Sigmoid colon (tissue), 7 donors: ENCODE measurements at places on chromosomes 1 and 21. TPM values are rescaled to one million over a fixed set of nuclear protein-coding genes. Genes with fewer than 3 reads are reported as not detected.

GRCh38 chr1:214548988-214549387 is 2.4 kb downstream of the PTPN14 start:
- DNase-seq = peak; percentile 72
- no peaks in the 10 kb centered on the region for H3K27me3 ChIP-seq
- H3K27ac ChIP-seq = peak overlapping the region; percentile 99
- no peak overlapping the region for H3K4me3 ChIP-seq
- peaks cover 41% of the 10 kb centered on the region for H3K4me1 ChIP-seq
- no peaks in the 10 kb centered on the region for H3K36me3 ChIP-seq

DNA sequence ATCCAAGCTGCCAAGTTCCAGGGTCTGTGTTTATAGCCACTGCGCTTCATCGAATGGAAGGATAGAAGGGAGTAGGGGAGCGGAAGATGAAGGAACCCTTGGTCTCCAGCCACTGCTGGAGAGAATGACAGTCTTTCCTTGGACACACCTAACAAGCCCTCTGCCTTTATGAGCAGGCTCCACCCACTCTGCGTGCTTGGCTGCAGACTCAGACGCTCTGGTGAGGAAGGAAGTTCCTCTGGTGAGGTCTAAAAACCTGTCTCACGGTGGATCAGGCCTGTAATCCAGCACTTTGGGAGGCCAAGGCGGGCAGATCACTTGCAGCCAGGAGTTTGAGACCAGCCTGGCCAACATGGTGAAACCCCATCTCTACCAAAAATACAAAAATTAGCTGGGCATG is 55.4 kb downstream of the MATN1 start:
- H3K27ac ChIP-seq = no peak overlapping the region
- peaks cover 27% of the 10 kb centered on the region for H3K4me1 ChIP-seq
- H3K4me3 ChIP-seq = no peak overlapping the region
- H3K36me3 ChIP-seq = no peaks in the 10 kb centered on the region
- no peaks in the 10 kb centered on the region for H3K27me3 ChIP-seq

S100A8 gene
- 109 TPM for polyA plus RNA-seq

GIPC2 gene
- 13.5 TPM for polyA plus RNA-seq

DNA sequence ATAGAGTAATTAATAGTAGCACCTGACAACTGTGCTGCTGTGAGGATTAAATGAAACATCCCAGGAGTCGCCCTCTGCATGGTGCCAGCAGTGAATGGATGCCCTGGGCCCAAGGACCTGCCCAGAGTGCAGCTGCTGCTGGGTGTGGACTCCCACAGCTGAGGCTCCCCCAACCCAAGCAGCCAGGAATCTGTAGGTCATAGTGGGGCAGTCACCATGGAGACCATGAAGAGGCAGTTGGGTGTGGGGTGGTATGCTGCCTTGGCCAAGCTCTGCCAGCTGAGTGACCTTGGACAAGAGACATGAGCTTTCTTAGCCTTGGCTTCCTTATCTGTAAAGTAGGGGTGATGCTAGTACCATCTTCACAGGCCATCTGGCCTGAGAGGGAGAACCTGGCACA is 9.4 kb downstream of the OLIG2 start:
- H3K36me3 ChIP-seq = no peaks in the 10 kb centered on the region
- H3K4me3 ChIP-seq = no peak overlapping the region
- no peaks in the 10 kb centered on the region for H3K4me1 ChIP-seq
- peak; percentile 28 for DNase-seq
- no peak overlapping the region for H3K27ac ChIP-seq

GRCh38 chr1:248406721-248407692 is 4.2 kb downstream of the OR2T1 start:
- no peaks in the 10 kb centered on the region for H3K27me3 ChIP-seq
- H3K4me3 ChIP-seq = no peak overlapping the region
- DNase-seq = no peak
- no peak overlapping the region for H3K27ac ChIP-seq

- H3K4me3 ChIP-seq = no peak overlapping the region
- no peak for DNase-seq
- H3K4me1 ChIP-seq = peaks cover 19% of the 10 kb centered on the region
- H3K27ac ChIP-seq = no peak overlapping the region
Observed at GRCh38 chr1:58447886-58448285, 98.6 kb downstream of the OMA1 start.

GRCh38 chr1:92342401-92342800 is 43.5 kb downstream of the RPAP2 start:
- H3K27ac ChIP-seq = no peak overlapping the region
- no peaks in the 10 kb centered on the region for H3K27me3 ChIP-seq
- H3K36me3 ChIP-seq = peaks cover 10% of the 10 kb centered on the region
- no peak for DNase-seq
- no peak overlapping the region for H3K4me3 ChIP-seq

C1QTNF12 gene
- 28.7 TPM for polyA plus RNA-seq

GRCh38 chr1:245370905-245371581 is 216.3 kb downstream of the KIF26B start:
- DNase-seq = no peak
- H3K27me3 ChIP-seq = no peaks in the 10 kb centered on the region
- H3K4me1 ChIP-seq = no peaks in the 10 kb centered on the region
- no peaks in the 10 kb centered on the region for H3K36me3 ChIP-seq

GRCh38 chr1:21317035-21317689 is 26.9 kb upstream of the ECE1 start:
- peaks cover 100% of the 10 kb centered on the region for H3K4me1 ChIP-seq
- peak; percentile 97 for DNase-seq
- H3K27ac ChIP-seq = peak overlapping the region; percentile 83
- H3K27me3 ChIP-seq = no peaks in the 10 kb centered on the region
- no peak overlapping the region for H3K4me3 ChIP-seq

DISP3 gene
- not detected for polyA plus RNA-seq

CSF3R gene
- polyA plus RNA-seq = 4.2 TPM

CSF1 gene
- polyA plus RNA-seq = 3.7 TPM

GRCh38 chr1:63411066-63411465 is 43.6 kb downstream of the ALG6 start:
- no peaks in the 10 kb centered on the region for H3K27me3 ChIP-seq
- H3K4me3 ChIP-seq = no peak overlapping the region
- DNase-seq = no peak
- H3K4me1 ChIP-seq = no peaks in the 10 kb centered on the region
- no peaks in the 10 kb centered on the region for H3K36me3 ChIP-seq
- no peak overlapping the region for H3K27ac ChIP-seq

SPRR2F gene
- not detected for polyA plus RNA-seq

CFAP45 gene
- not detected for polyA plus RNA-seq

- H3K4me3 ChIP-seq = no peak overlapping the region
- no peaks in the 10 kb centered on the region for H3K36me3 ChIP-seq
- H3K27ac ChIP-seq = no peak overlapping the region
- no peak for DNase-seq
- H3K27me3 ChIP-seq = no peaks in the 10 kb centered on the region
Observed at GRCh38 chr1:232696466-232696865, 66.5 kb upstream of the SIPA1L2 start.

DNA sequence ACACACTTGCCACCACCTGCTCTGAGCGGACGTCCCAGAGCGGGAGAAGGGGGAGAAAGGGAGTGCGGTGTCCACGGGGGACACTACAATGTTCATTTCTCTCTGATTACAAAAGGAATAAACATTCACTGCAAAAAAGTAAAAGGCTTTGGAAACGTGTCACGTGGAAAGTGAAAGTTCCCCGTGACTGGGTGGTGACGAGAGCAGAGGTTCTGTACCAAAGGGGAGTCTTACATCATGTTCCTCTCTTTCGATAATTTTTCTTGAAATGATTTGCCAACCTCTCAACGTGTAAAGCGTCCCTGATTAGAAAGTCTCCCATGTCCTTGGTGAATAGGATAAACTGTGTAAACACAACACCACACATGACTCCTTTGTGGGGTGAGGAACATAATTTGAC is 22.0 kb upstream of the PRDM15 start:
- DNase-seq = peak; percentile 38
- H3K4me3 ChIP-seq = no peak overlapping the region
- peaks cover 7% of the 10 kb centered on the region for H3K4me1 ChIP-seq
- H3K27me3 ChIP-seq = no peaks in the 10 kb centered on the region

GRCh38 chr1:86788300-86789206 is 84.2 kb downstream of the SH3GLB1 start:
- H3K4me3 ChIP-seq = no peak overlapping the region
- no peaks in the 10 kb centered on the region for H3K27me3 ChIP-seq
- DNase-seq = peak; percentile 73
- no peaks in the 10 kb centered on the region for H3K36me3 ChIP-seq
- H3K27ac ChIP-seq = peak overlapping the region; percentile 28

DNA sequence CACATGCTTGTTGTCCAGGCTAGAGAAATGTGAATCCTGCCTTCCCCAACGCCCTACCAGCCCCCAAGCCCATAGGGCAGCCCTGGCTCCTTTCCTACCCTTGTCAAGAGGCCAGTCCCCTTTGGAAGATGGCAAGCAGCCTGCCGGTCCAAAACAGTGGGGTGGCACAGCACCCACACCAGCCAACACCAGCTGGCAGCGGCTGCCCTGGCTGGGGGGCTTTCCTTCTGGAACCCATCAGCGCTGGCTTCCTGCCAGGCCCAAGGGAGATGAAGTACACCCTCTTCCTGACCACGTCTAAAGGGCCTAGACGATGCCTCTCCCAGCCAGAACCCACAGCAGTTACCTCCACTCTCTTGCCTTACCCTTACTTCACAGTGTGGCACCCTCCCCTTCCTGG is 24.2 kb downstream of the KCNN3 start:
- H3K27me3 ChIP-seq = no peaks in the 10 kb centered on the region
- DNase-seq = no peak
- H3K4me1 ChIP-seq = peaks cover 23% of the 10 kb centered on the region
- H3K27ac ChIP-seq = no peak overlapping the region

DNA sequence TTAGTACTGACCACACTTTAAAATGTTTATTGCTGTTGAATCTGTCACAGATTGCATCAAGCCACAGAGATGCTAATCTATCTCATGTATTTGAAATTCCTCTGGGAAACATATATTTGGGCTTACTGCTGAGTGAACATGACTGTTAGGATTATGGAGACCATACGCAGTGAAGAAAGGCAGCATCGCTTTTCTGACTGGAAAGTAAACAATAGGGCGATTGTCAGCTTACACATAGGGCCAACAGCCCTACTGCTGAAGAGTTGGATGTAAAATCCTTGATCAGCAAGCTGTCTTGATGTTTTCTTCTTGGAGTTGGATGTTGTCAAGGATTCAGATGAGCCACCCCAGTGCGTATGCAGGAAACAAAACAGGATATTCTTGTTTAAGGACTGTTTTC is 368.7 kb upstream of the ADGRL2 start:
- H3K27ac ChIP-seq = no peak overlapping the region
- DNase-seq = no peak
- H3K4me3 ChIP-seq = no peak overlapping the region
- H3K4me1 ChIP-seq = no peaks in the 10 kb centered on the region
- no peaks in the 10 kb centered on the region for H3K27me3 ChIP-seq

- DNase-seq = no peak
- H3K27ac ChIP-seq = no peak overlapping the region
- H3K4me3 ChIP-seq = no peak overlapping the region
- peaks cover 84% of the 10 kb centered on the region for H3K27me3 ChIP-seq
- H3K4me1 ChIP-seq = peaks cover 50% of the 10 kb centered on the region
- H3K36me3 ChIP-seq = no peaks in the 10 kb centered on the region
Observed at GRCh38 chr1:197920414-197921117, 3.4 kb downstream of the LHX9 start.

UBL4B gene
- polyA plus RNA-seq = 0.06 TPM

DNA sequence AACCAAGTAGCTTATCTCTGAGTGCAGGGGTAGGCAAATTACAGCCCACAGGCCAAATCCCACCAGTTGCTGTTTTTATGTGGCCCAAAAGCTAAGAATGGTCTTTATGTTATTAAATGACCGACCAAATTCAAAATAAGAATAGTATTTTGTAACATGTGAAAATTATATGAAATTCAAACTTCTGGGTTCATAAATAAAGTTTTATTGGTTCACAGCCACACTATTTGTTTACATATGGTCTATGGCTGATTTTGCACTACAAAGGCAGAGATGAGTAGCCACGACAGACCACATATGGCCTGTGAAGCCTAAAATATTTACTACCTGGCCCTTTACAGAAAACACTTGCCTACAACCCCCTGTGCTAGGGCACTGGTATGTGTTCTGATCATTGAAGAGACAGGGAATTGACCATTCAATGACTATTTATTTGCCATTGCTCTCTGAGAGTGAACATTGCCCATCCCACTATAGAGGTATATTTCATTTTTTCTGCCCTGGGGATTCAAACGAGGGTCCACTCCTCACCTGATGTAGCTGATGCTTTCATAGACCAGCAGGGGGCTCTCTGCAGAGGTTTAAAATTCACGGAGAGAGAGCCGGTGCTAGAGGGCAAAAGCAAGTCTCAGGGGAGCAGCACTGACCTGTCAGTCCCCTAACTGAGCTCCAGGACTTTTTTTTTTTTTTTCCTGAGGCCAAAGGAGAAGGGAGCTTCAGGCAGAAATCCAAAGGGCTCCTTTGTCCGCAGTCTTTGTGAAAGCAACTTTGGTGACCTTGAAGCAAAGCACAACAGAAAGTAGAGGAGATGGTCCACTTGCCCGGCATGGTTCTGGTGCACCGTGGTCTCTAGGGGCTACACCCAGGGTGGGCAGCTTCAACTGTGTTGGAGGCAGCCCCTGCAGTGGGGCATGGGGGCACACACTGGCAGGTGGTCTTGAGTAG is 7.3 kb upstream of the GNL2 start:
- no peaks in the 10 kb centered on the region for H3K36me3 ChIP-seq
- H3K4me1 ChIP-seq = peaks cover 29% of the 10 kb centered on the region
- H3K27ac ChIP-seq = no peak overlapping the region
- no peak overlapping the region for H3K4me3 ChIP-seq

GRCh38 chr1:45446530-45446929 is 44.4 kb downstream of the TESK2 start:
- H3K27me3 ChIP-seq = no peaks in the 10 kb centered on the region
- no peaks in the 10 kb centered on the region for H3K4me1 ChIP-seq
- no peak for DNase-seq
- H3K4me3 ChIP-seq = no peak overlapping the region

GRCh38 chr21:16028142-16028541 is 298.4 kb downstream of the USP25 start:
- no peak for DNase-seq
- H3K4me1 ChIP-seq = no peaks in the 10 kb centered on the region
- no peaks in the 10 kb centered on the region for H3K27me3 ChIP-seq
- H3K36me3 ChIP-seq = no peaks in the 10 kb centered on the region
- H3K4me3 ChIP-seq = no peak overlapping the region

SPRR5 gene
- not detected for polyA plus RNA-seq

ARHGAP30 gene
- 37.8 TPM for polyA plus RNA-seq

CRYAA gene
- not detected for polyA plus RNA-seq

TMIGD3 gene
- polyA plus RNA-seq = 29.8 TPM
